ENCODE measurements at places on chromosomes 5 and 9. TPM values are rescaled to one million over a fixed set of nuclear protein-coding genes. Genes with fewer than 3 reads are reported as not detected.

DNA sequence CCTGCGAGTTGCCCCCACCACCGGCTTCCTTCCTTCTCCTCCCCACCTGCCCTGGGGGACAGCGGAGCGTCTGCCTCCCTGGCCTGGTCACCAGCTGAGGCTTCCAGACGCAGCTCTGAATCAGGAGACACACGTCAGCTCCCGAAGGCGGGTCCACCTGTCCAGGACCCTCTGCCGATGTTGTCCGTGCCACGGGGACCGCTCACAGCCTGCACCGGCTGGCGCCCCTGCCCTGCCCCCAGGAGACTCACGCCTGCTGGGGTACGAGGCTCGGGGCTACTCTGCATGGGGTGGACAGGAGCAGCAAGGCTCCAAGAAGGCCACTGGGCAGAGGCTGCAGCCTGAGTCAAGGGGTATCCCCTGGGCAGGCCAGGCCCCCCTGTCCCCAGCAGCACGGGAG is 1.9 kb upstream of the CCDC187 start:
- no peak overlapping the region for H3K4me3 ChIP-seq
- no peaks in the 10 kb centered on the region for H3K4me1 ChIP-seq
- peak; percentile 2 for DNase-seq

GRCh38 chr9:859251-859650 is 17.8 kb downstream of the DMRT1 start:
- H3K27me3 ChIP-seq = no peaks in the 10 kb centered on the region
- H3K27ac ChIP-seq = no peak overlapping the region
- no peaks in the 10 kb centered on the region for H3K36me3 ChIP-seq
- no peak overlapping the region for H3K4me3 ChIP-seq

DNA sequence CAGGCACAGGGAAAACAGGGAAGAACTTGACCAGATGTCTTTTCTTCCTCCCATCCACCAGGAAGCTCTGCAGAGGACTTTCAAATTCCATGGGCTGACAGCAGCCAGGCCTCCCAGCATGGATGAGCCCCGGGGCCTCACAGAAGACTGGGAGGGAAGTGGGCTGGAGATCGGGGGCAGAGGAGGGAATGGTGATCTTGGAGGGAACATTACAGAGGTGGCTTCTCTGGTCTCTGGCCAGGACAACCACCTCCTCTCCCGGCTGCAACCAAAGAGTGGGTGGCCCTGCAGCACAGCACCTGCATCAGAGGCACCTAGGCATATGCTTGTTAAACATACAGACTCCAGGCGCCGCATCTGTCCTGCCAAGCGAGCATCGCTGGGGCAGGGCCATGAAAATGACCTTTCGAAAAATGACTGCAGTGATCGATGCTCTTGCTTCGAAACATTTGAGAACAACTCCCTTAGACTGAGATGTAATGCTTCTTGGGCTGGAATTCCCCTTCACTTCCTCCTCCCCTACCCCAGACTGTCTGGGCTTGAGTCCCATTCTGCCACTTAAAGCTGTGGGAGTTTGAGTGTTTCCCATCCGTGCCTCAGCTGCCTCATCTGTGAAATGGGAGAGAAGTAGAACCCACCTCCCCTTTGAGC is 68.7 kb upstream of the UNC5A start:
- H3K4me1 ChIP-seq = peaks cover 69% of the 10 kb centered on the region
- DNase-seq = no peak
- no peak overlapping the region for H3K4me3 ChIP-seq
- H3K27me3 ChIP-seq = peaks cover 17% of the 10 kb centered on the region
- H3K36me3 ChIP-seq = no peaks in the 10 kb centered on the region

GRCh38 chr9:102514541-102514940 is 480.6 kb upstream of the CYLC2 start:
- no peaks in the 10 kb centered on the region for H3K36me3 ChIP-seq
- DNase-seq = no peak
- H3K27me3 ChIP-seq = no peaks in the 10 kb centered on the region
- no peak overlapping the region for H3K27ac ChIP-seq
- H3K4me3 ChIP-seq = no peak overlapping the region

DNA sequence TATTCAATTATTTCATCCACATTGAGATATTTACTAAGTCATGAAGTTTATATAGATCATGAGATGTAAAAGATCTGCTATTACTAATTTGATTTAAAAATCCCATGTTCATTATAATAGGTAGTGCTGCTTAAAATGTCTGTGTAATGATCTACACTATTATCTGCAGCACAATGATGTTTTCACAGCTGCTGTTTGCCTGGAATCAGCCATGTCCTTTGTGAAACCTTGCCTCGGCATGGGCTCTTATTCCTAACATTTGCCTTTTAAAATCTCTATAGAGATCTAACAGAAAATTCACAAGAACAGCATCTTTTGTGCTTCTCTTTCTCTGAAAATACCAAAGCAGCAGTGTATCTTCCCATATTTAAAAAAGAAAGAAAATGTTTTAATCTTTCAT is 444.6 kb downstream of the PTPRD start:
- H3K4me3 ChIP-seq = no peak overlapping the region
- no peaks in the 10 kb centered on the region for H3K4me1 ChIP-seq
- H3K27ac ChIP-seq = no peak overlapping the region
- no peak for DNase-seq
- no peaks in the 10 kb centered on the region for H3K27me3 ChIP-seq

GRCh38 chr5:96657068-96657467 is 5.1 kb upstream of the CAST start:
- H3K4me1 ChIP-seq = peaks cover 8% of the 10 kb centered on the region
- no peak overlapping the region for H3K27ac ChIP-seq
- H3K4me3 ChIP-seq = no peak overlapping the region

DNA sequence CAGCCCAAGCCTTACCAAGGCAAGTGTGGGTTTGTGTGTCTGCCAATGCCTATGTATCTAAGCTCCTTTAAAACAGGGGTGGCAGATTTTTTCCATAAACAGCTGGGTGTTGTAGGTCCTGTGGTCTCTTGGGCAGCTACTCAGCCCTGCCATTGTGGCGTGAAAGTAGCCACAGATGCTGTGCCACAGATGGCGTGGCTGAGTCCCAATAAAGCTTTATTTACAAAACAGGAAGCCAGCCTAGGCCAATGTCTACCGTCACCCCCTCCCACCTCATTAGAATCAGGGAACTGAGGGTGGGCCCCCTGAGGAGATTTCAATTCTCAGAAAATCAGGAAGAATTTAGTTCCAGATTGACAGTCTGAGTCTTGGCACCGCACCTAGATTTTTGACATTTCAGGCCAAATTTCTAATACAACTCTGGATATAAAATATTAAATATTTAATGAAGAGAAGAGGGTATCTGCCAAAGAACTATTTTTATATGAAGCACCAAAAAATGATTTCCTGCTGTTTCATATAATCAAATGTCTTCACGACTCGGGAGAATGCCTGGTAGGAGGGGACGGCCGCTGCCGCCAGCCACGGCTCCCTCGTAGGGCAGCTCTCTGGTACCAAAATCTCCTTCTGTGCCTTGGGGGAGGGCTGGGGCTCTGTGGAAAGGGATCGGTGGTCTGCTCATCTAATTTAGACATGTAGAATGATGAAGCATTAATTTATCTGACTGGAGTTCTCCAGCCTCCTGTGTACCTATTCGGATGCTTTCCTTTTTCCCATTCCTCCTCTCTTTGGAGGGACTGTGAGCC is 420.9 kb downstream of the IRX2 start:
- H3K4me1 ChIP-seq = peaks cover 15% of the 10 kb centered on the region
- no peak overlapping the region for H3K27ac ChIP-seq
- H3K27me3 ChIP-seq = no peaks in the 10 kb centered on the region
- DNase-seq = no peak
- no peak overlapping the region for H3K4me3 ChIP-seq

DNA sequence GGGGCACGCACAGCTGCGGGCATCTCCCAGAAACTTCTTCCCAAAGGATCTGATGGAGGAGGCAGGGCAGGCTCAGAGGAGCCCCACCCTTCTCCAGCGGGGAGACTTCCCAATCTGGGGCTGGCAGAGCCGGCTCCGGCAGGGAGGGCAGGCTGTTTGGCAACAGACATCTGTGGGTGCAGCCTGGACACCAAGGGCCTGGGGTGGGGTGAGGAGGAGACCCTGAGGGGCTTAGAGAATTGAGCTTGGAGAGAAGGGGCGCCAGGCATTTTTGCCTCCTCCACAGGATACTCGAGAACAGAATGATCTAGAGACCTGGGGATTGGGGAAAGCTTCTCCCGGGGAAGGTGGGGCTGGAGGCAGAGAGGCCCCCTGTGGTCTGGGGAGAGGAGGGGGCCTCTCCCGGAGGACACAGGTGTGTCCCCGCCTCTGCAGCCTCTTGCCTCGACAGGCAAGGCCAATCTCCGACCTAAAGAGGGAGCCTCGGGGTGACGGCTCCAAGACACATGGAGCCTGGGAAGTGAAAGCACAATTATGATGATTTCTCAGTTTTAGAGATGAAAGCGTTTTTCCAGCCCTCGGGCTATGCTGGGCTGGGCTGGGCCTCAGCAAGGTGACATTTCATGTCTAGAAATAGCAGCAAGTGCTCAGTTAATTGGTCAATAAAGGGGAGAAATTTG is 8.4 kb downstream of the LHX3 start:
- peaks cover 100% of the 10 kb centered on the region for H3K27me3 ChIP-seq
- H3K36me3 ChIP-seq = no peaks in the 10 kb centered on the region
- no peak for DNase-seq
- H3K4me1 ChIP-seq = peaks cover 19% of the 10 kb centered on the region

Gene CCL21
- not detected for total RNA-seq

Gene FOXD4
- not detected for total RNA-seq

Gene PARP8
- 32.2 TPM for total RNA-seq

Gene PTPRD
- total RNA-seq = 118 TPM

Gene REEP2
- total RNA-seq = 17.4 TPM

Gene DDX4
- total RNA-seq = 0.09 TPM

Gene FOXD4L6
- total RNA-seq = not detected

All from neural progenitor cell (in vitro differentiated cells).